ENCODE measurements at places on chromosomes 5 and 9. TPM values are rescaled to one million over a fixed set of nuclear protein-coding genes. Genes with fewer than 3 reads are reported as not detected.

Gene ZNF782
- total RNA-seq: 6.9 TPM

Gene PCDH1
- total RNA-seq: 59.6 TPM

Gene AHRR
- total RNA-seq: 2.2 TPM

Gene COL5A1
- 28.9 TPM for total RNA-seq

Gene ITK
- total RNA-seq: 5.3 TPM

Gene PCDHGA11
- total RNA-seq: 5.6 TPM

Gene ZFP2
- total RNA-seq: 0.48 TPM

Gene MTREX
- 82.5 TPM for total RNA-seq

Gene QRFP
- total RNA-seq: not detected
